ENCODE measurements at places on chromosomes 5 and 9.

- DNase-seq, result no peak
Observed at GRCh38 chr9:12702160-12702758, 9.1 kb downstream of the TYRP1 start.

DNA sequence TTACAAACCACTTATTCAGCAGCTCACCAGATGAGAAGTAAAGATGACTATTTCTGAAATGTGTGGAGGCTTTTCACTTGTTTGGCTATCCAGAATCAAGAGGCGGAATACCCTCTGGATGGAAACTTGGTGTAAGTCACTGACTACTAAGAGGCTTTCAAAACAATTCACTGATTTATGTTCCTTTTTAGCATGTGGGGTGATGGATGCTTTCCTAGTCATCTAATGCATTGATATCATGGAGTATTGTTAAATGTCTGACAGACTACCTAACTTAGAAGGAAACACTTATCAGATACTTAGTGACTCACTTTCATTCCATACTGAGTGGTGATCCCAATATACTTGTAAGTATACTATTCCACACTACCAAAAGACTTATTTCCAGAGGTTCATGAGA is 141.4 kb downstream of the PLK2 start:
- DNase-seq, result no peak

- DNase-seq, result peak; percentile 3
Observed at GRCh38 chr5:95759634-95760033, 28.5 kb downstream of the RHOBTB3 start.

DNA sequence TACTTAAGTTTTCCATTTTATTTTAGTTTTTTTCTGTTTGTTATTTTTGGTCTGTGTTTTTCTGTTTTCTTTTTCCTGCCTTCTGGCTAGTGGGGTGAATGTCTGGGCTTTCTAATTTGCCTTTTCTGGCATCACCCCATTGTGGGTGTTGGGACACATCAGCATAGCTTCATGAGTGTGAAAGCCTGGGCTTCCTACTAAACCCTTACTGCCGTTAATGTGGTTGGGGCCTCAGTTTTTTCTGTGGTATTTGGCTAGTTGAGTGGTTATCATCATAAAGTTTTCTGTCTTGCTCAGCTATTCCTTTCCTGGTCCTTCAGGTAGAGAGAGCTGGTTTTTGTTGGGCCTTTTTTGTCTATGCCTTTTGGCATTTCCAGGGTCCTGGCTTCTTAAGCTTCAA is 21.4 kb downstream of the C5orf47 start:
- peak; percentile 5 for DNase-seq

DNA sequence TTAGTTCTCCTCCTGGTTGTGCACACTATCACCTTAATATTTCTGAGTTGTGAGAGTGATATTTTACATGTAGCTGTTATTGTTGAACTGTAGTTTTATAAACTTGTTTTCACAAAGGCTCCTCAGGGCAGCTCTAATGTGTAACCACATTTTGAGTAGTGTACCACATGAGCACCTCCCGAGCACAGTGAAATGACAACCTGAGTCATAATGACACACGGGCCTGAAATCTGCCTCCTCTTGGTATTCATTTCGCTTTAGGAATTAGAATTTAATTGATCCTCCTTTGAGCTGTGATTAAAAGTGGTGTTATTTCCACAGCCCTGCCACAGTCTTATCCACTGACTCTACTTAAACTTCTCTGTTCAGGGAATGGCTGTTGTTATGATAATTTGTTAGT is 7.9 kb downstream of the MTRR start:
- no peak for DNase-seq

DNA sequence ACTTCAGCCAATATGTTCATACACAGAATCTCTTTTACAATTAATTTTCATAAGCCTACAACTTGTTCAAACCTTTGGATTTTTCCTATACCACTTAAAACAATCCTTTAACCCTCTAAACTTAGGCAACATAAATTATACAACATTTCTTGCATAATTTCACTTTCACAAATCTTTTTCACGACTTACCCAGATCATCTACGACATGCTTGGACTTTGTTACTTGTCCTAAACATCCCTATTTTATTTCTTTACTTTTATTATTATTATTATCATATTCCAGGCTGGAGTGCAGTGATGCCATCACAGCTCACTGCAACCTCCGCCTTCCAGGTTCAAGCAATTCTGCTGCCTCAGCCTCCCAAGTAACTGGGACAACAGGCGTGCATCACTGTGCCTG is 68.0 kb downstream of the CACNA1B start:
- DNase-seq, result peak; percentile 9

DNA sequence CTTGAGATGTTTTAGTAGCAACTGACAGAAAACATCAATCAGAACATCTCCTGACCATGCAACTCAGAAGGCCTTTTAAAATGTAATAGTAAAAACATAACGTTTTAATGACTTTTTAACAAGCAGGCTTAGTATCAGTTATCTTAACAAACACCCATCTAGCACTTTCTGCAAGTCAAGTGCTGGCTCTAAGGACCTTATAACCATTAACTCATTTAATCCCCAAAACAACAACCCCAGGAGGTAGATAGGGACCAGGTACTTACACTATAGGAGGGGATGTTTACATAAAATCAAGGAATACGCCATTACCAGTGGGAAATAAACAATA is 41.8 kb downstream of the ROR2 start:
- DNase-seq, result no peak
